ENCODE measurements at places on chromosomes 1 and 21.

DNA sequence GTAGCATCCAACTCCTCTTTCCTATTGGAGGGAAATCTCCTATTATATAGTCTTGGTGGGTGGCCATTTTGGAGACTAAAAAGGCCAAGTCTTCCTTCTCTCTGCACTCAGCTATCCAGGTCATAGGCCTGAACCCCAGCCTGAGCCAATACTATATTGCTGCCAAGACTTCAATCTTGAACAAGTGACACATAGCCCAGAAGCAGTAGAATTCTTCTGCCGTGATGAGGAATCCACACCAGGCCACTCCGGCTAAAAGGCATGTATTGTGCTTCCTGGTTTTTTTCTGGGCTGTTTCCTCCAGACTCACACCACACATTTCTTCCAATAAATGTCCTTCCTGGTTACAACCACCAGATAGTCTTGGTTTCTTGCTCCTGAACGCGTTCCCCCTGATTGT is 43.0 kb downstream of the ATF3 start:
- peak; percentile 56 for DNase-seq

GRCh38 chr1:240705579-240705978 is 93.6 kb upstream of the GREM2 start:
- DNase-seq: peak; percentile 79

- DNase-seq: no peak
Measured at GRCh38 chr1:27519331-27520258, 29.6 kb upstream of the WASF2 start.

DNA sequence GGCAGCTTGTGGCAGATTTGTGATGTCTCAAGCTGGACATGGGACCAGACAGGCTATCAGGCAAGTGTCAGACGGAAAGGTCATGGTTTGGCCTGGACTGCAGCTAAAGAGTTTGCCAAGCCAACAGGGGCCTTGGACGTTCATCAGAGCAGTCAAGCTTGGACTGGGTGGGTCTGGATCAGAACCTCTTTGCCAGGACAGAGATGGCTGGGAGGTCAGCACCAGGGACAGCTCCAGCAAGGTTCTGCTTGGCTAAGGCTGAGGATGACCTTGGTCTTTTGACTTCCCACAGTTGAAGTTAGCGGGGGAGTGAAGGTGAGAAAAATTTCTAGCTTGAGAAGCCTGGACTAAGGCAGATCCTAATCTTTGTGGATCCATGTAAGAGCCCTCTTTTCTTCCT is 68.1 kb downstream of the GRIK3 start:
- DNase-seq: no peak

- no peak for DNase-seq
Measured at GRCh38 chr1:38541223-38541622, 318.3 kb downstream of the RRAGC start.

GRCh38 chr1:231233735-231234417 is 7.1 kb upstream of the GNPAT start:
- no peak for DNase-seq

GRCh38 chr1:67821263-67821662 is 12.0 kb downstream of the GNG12 start:
- no peak for DNase-seq
